SW480 (cell line): ENCODE measurements at places on chromosomes 5 and 9.

DNA sequence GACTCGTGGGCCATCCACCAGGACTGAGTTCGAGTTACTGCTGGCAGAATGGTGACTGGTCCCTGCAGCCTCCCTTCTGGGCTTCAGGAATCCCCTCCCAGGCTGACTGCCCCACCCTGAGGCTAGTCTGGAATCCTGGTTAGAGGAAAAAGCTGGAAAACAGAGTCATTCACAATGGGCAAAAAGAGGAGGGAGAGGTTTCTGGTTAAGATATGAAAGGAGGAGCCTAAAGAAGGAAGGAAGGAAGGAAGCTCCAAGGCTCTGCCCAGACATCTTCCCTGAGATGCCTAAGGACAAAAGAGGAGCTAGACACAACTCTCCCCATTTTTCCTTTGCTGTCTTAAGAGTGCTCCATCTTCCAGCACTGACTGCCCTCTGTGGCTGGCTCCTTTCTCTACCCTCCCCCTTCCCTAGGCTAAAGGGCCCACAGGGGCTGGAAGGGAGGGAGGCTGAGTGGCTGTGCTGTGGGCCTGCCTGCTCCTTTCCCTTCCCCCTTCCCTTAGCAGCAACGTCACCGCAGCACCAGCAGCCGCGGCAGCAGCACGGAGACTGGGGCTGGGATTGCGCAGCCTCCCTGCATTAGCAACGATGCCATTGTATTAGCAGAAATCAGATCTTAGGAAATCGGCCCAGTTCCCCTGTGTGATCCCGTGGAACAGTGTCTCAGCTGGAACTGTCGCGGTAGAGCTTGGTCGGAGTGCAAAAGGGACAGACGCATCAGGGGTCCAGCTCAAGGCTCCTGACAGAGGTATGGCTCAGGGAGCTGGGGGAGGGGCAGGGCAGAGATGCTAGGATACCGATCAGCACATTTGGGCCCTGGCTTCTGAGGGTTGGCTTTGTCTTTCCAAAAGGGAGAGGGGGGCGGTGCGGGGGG is 48.7 kb downstream of the RUSC2 start:
- no peak for DNase-seq

DNA sequence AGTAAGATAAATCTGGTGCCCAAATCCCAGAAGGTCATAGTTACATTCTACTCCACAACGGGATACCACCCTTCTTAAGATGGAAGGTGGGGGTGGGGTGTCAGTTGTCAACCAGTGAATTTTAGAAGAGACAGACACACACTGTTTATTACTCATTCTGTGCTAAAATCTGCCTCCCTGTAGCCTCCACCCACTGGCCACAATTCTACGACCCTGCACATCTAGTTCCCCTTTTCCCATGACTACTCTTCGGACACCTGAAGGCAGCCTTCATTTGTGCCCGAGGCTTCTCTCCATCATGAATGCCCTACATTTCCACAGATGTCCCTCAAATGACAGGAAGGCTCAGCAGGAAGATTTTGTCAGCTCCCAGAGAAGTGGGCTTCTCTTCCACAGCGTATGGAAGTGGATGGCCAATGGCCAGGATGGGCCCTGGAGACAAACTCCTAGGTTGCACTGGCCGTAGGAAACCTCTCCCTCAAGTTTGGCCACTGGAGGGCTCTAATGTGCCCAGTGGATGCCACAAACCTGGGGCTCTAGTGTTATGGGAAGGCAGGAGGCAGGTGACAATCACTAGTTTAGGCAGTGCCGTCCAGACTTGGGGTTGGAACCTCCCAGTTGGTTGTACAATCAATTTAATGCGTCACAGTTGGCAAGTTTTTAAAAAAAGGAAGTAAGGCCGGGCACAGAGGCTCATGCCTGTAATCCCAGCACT is 46.6 kb downstream of the PTPN3 start:
- no peak for DNase-seq

DNA sequence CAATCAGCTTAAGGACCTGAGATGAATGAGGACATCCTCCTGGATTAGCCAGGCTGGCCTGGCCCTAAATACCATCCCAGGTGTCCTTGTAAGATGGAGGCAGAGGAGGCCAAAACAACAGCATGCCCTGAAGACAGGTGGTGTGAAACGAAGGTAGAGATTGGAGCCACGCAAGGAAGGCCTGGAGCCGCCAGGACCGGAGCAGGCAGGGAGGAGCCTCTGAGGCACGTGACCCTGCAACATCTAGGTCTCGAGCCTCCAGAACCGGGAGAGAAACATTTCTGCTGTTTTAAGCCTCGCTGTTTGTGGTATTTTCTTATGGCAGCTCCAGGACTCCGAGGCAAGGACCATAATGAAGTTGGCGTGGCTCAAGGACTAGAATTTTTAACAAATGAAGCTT is 9.7 kb upstream of the COL5A1 start:
- no peak for DNase-seq

DNA sequence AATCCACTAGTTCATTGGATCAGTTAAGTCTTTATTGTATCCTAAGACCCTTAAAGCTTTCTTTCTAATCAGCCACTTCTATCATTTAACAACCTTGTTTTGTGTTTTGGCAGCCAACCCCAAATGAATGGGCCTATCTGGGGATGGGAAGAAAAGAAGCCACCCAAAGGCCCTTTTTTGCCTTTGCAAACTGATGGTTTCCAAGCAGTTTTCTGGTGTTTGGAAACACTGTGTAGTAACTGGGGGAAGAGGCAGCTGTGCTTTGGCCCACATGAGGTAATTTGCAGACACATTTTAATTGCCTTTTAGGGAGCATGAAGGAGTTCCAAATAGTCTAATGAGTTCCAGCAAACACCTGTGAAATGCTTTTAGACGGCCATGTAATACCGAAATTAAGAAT is 1751.3 kb upstream of the WWC1 start:
- no peak for DNase-seq

DNA sequence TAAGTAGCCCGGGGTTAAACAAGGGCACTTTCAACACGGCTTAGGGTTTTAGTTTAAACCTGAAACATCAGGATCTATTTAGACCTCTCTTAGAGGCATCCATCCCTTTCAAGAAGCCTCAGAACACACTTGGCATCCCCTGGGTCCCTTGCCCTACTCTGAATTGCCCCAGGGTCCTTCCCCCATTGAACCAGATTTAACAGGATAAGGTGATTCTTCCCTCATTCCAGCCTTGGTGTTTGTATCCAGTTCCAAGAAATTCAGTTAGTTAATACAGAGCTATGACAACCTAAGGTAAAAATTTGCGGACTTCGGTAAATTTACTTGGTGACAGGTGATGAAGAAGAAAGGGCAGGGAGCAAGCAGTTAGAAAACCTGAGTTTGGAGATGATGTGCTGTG is 35.8 kb upstream of the GLIS3 start:
- no peak for DNase-seq

DNA sequence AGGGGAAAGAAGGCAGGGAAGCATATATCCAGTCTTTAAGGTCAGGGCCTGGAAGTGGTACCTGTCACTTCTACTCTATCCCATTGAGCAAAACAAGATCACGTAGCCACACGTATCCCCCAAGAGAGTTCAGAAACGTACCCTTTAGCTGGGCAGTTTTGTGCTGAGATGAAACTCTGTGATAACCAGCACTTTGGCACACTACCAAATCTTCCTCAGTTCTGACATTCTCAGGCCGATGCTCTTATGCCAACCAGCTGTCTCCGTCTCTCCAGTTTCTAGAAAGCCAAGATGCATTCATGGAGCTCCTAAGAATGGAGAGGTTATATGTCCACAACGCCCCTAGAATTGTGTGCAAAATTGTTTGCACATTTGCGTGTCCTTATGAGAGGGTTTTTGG is 176.6 kb upstream of the MSX2 start:
- DNase-seq: no peak

- no peak for DNase-seq
Observed at GRCh38 chr9:92729735-92730155, 34.9 kb downstream of the BICD2 start.

DNA sequence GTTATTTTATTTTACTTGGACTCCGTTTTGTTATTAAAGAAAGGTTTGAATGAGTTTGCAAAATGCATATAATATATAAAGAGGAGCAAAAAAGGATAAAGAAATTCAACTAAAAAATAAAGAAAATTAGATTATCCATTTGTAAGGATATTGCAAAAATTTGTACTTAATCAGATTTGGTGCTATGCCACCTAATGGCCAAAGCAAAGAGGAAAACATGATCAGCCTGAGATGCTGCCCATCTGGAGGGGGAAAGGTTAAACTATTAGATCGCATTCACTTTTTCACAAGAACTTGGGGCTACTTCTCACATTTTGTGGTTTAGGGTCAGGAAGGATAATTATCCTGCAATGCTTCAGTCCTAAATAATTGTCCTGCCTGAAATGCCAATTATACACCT is 350.6 kb downstream of the MLLT3 start:
- no peak for DNase-seq

DNA sequence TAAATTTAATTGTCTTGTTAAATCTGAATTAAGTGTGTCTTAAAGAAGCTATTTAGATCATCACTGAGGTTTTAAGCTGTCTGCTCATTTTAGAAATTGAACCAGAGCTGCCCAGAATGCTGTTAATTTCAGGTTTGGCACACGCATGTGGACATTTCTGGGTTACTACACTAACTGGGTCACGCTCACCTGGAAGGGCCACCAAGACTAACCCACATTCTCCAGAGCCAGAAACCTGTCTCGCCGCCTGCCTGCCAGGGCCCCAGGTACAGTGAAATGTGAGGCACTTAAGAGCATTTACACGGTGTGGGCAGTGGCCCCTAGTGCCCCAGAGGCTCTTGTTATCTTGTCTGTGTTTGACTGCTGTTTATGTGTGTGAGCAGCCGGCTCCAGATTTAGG is 46.6 kb downstream of the ATP10B start:
- no peak for DNase-seq

GRCh38 chr5:112063191-112063590 is 306.2 kb upstream of the NREP start:
- DNase-seq: no peak

DNA sequence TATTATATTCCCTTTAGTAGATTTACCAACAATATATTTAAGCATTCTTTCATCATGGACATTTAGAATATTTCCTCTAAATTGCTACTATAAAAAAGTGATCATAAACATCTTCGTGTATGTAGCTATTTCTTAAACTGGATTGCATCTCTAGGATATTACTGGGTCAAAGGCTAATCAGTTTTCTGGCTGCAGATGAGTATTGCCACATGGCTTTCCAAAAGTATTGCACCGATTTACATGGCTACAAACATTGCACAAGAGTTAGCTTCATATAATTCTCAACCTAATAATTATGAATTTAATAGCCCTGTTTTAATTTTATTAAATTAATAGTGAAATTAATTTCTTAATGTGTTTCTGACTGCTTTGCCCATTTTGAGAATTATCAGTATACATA is 183.4 kb downstream of the DMRT2 start:
- DNase-seq: no peak

DNA sequence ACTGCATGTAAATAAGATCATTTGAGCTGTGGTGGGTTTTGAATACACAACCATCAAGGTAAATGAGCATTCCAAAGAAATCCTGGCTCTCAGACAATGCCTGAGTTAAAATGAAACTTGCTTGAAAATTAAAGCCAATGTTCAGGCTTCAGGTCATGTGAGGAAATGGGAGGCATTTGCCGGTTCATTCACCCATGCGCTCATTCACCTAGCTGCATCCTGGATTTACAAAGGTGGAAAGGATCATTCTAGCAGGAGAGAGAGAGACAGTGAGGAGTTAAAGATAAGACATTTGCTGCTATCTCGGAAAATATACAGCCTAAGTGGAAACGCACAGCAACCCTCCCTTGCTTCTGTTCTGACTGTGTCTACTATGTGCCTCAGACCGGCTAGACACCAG is 143.8 kb upstream of the KLF4 start:
- no peak for DNase-seq

- no peak for DNase-seq
Observed at GRCh38 chr9:132584601-132585560, 2.5 kb downstream of the BARHL1 start.

- no peak for DNase-seq
Observed at GRCh38 chr5:64939772-64940510, 171.2 kb downstream of the CWC27 start.

- no peak for DNase-seq
Observed at GRCh38 chr9:95070549-95071021, 246.9 kb downstream of the FANCC start.

DNA sequence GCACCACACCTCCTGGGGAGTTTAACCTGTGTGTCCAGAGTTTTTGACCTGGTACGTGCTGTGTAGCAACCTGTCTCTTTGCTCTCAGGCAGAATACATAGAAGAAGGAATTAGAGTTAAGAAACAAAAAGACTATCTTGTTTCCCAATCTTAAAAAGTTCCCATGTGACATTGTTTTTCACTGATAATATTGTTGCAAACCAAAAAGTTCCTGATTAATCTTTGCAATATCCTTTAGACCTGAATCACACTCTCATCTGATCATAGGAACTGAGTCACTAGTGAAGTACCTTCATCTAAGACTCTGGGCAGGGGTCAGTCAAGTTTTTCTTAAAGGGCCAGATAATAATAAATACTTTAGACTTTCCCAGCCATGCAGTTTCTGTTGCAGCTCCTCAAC is 35.1 kb downstream of the BASP1 start:
- no peak for DNase-seq

DNA sequence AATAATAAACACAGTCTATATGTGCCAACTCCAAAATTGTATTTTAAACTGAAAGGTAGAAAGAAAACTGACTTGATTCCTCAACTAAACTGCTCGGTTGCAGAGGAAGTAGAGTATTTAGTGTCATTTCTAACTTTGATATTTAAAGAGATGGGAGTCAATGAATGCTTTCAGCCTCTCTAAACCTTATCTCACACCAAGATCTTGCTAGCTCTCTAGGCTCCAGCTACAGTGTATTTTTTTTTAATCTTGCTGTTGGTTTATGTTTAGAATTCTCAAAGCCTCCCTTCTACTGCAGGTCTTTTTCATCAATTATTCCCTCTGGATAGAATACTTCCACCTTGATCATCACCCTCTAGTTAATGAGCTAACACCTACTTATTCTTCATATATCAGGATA is 419.4 kb upstream of the ZNF462 start:
- DNase-seq: no peak

DNA sequence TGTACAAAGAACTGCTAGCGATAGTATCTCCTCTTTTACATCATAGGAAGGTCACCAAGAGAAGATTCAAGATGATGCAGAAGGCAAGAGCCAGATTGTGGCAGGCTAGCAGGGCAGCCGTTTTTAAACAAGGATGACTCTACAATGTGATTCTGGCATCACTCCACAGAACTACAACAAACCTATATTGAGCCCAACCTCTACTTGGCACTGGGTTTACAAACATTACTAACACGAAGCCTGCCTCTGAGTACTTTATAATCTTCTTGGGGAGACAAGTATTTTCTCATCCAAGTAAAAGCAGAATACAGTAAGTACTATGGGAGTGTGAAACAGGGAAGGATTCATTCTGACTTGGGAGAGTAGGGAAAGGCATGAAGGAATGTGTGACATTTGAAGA is 448.6 kb downstream of the ZNF608 start:
- DNase-seq: no peak

DNA sequence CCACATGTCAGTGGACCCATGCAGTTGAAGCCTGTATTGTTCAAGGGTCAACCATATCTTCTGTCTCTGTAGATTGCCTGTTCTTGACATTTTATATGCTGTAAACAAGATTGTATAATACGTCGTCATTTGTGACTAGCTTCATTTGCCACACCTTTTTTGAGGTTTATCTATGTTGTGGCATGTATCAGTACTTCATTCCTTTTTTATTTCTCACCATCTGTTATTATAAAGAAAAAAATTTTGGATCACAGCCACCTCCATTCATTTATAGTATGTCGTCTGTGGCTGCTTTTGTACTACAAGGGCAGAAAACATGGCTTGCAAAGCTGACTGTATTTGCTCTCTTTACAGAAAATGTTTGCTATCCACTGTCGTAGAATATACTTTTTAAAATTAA is 72.4 kb downstream of the TEK start:
- DNase-seq: peak; percentile 15

GRCh38 chr5:21615195-21615765 is 1237.9 kb downstream of the CDH12 start:
- no peak for DNase-seq
